ENCODE measurements at places on chromosomes 5 and 9.

DNA sequence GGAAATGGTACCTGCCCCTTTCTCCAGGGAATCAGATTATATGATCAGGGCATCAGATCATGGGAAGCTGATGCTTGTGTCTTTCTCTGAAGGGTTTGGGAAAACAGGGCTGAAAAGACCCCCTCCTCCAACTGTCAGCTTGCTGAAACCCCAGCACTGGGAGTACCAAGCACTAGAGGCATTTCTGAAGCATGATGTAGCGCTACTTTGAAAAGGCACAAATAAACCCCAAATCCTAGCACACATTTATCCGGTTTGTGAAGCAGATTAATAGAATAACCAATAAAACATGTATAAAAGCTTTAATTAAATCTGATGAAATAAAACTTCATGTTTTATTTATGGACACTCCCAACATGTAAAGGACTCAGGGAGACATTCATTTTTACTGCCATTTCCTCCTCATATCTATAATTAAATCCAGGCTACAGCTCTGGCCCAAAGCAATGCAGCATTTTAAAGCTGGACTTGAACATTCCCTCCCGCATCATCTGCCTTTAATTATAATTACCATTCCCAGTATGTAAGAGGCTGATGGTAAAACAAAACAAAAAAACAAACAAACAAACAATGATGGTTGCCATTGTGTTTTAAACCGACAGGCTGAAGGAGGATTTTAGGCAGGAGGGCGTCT is 298.2 kb upstream of the RFX3 start:
- no peak for DNase-seq

DNA sequence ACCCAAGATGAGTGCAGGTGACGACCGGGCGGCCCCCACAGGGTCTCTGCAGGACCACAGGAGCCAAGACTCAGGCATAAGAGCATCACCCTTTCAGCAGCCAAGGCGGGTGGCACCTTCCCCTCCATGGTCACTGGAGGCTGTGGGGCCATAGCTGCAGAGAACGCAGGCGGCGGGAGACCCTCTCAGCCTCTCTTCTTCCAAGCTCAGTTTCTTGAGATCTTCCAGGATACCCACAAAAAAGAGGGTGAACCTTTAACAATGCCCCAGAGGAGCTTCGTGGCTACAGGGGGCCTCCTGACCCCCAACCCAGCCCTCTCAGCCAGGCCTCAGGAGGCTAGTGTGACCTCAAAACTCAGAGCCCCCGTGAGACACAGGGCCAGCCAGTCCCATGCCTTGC is 5.8 kb upstream of the TBC1D9B start:
- no peak for DNase-seq

GRCh38 chr9:14909961-14910805 is at the start of gene FREM1:
TSS of gene FREM1 (minus strand) at chr9:14910428. CDS start at chr9:14868977, 41,451 bp downstream.
- no peak for DNase-seq

GRCh38 chr9:967903-968641 is 8.4 kb upstream of the DMRT3 start:
- DNase-seq, result no peak

DNA sequence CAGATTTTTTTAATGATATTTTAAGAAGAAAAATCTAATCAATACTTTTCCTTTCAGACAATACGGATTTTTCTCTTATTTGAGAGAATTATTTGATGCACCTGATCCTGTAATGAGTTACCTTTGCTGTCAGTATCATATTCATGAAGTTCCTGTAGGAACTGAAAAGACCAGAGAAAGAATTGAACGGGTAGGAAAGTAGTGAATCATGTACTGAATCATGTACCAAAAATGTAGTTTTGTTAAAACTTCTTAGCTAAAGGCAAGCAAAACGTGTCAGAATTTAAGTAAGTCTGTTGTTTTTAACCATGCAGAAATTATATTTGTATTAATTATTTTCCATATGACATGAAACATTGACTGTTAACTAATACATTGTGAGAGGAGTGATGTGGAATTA is 56.6 kb downstream of the SMC5 start:
- no peak for DNase-seq

DNA sequence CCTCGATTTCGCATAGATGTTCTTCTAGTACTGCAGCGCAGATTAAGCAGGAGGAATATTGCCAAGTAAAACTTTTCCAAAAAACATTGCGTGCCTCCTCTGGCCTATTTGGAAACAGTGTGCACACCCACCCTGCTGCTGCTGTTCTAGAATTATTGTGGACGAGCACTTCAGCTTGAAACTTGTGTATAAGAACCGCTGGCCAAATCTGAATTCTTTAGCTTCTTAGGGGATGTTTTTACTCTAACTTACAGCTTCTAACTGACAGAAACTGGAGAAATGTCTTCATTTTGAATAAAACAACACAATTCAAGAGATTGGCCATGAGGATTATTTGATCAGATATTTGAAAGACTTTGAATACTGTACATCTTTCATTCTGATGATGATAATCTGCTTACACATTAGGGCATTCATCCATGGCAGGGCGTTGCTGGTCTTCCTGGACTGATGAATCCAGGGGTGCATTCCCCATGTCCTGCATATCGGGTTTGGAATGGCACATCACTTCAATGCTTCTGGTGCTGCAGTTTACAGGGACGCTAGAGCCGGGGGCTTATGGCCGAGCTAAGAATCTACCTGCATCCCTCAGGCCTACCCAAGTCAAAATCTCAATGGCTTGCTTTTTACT is 6.5 kb downstream of the ADAMTS16 start:
- no peak for DNase-seq

GRCh38 chr5:77981820-77982219 is 205.7 kb upstream of the TBCA start:
- DNase-seq, result no peak

All from C1 segment of cervical spinal cord (tissue), 14 donors.